ENCODE measurements at places on chromosomes 12 and 14.

DNA sequence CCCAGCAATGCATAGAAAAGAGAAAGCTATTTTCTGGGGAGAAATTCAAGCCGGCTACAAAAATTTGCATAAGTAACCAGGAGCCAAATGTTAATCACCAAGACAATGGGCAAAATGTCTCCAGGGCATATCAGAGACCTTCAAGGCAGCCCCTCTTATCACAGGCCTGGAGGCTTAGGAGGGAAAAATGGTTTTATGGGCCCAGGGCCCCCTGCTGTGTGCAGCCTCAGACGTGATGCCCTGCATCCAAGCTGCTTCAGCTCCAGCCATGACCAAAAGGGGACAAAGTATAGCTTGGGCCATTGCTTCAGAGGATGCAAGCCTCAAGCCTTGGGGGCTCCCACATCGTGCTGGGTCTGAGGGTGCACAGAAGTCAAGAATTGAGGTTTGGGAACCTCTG, 15.8 kb downstream of the TMEM233 start:
- no peak for DNase-seq

GRCh38 chr14:104268725-104269436, 130.5 kb downstream of the KIF26A start:
- no peak for DNase-seq

DNA sequence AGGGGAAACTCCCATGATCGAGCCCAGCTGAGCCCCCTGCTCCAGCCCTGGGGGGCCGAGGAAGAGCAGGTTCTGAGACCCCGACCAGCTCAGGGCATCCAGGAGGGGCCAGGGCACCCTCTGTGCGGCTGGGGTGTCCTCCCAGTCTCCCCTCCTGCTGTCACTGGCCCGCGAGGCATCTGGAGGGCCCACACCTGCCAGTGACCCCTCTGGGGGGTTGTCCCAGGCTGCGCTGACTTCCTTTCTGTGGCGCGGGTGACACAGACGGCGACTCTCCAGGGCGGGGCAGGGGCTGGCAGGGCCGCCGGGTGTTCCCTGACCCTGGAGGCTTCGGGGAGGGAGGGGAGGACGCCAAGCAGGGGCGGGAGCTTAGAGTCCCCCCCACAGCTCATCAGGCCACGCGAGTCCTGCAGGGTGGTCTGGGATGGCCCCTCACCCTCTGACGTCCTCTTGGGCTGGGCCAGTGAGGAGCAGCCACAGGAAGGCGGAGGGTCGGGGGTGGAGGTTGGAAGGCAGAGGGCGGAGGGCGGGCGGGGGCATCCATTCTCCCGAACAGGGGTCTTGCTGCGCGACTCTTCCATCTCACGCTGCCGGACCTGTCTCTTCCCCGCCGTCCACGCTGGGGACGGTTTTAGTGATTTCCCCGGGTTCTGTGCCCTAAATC, 38.6 kb upstream of the FBRSL1 start:
- DNase-seq = no peak

DNA sequence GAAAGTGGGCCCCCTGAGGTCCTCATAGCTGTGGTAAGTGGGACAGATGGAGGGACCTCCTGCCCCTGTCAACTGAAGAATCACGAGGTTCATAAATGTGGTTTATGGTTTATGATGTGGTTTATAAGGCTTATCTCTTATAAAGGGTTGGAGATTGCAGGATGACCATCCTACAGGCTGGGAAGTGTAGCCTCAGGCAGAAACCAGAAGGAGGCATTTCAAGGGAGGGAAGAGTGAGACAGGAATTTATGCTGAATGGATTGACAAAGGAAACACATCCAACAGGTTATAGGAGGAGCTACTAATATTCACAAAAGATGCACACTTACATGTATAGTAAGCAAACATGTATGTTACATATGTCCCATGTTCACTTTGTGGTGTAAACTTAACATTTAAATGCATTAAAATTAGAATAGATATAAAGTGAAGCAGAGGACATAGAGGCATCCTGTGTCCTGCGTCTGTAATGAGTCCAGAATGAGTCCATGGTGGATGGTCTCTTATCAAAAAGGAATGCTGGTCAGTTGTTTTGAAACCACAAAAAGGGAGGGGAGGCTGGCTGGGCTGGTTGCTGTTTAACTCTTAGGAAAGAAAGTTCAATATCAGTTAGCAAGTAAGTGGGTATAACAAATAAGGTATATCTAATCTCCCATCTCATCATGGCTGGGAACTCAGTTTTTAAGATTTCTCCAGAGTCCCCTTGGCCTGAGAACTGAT, 149.0 kb upstream of the RMST start:
- DNase-seq = no peak

DNA sequence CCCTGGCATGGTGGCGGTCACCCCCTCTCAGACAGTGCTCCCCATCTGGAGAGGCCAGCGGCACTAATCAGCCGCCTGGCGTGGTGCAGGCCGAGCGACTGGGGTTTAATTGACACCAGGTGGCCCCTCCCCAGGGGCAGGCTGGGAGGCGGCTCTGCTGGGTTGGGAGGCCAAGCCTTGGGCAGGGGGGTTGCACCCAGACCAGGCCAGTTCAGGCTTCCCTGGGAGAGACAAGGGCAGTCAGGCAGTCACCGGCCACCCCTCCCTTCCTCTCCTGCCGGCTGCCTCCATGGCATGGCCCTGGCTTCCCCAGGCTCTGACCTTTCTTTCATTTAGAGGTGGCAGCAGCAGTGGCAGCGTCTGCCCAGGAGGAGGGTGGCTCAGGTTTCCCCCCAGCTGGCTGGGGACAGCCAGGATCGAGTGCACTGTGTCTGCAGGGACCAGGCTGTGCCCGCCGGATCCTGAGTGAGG, 78.1 kb upstream of the NOS1 start:
- DNase-seq = no peak

DNA sequence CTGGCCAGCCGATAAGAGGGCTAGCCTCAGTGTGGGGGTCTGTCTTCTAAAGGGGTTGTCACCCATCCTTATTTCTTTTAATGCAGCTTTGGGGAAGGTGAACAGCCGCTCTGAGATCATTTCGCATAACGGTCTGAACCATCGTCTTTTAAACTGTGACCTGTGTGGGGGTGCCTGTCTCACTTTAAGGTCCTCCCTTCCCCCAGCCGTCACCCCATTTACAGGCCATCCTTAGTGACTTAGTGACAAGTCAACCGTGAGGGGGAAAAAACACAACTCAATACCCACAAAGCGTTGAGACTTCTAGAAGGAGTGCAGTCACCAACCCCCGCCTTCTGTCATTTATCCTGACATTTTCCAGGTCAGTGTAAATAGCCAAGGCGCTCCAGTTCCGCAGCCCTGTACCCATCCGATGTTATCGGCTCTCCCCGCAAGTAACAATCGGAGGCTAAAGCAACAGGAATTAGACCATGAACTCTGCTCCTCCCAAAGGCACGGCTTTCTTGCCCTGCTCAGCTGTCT, 505 bp upstream of the DENND5B start:
- DNase-seq = peak; percentile 0

- DNase-seq = no peak
Measured at GRCh38 chr12:98232753-98233390, 282.5 kb upstream of the TMPO start.

- DNase-seq = no peak
Measured at GRCh38 chr14:27384124-27384523, 786.3 kb upstream of the NOVA1 start.

- DNase-seq = no peak
Measured at GRCh38 chr12:53056296-53056695, 6.4 kb downstream of the TNS2 start.

Data from stimulated activated CD8-positive, alpha-beta memory T cell treated with anti-CD3 and anti-CD28 coated beads, Interleukin-12 subunit alpha, Interleukin-12 subunit beta, amount 100 ng/mL, for 4 hours (primary cell).